GM19239 (cell line): ENCODE measurements at places on chromosomes 12 and 14.

- no peak for DNase-seq
Observed at GRCh38 chr12:51947246-51947996, 4.1 kb upstream of the ACVR1B start.

DNA sequence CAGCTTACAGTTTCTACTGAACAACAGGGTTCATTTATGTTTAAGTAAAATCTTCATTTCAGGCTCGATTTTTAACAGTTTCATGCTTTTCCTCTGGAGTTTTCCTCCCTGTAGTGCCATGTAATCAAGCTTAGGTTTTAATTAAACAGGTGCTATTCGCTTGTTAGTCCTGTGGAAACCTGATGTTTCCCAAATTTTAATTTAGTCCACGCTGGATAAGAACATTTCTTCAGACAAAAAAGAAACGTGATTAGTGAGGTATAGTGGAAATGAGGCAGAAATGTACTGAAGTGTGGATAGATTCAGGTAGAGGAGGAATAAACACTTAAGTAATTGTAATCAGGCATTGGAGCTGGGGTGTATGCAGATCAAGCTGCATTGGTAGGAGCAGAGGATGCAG, 1217.5 kb downstream of the AACS start:
- DNase-seq: no peak

- DNase-seq: no peak
Observed at GRCh38 chr12:27578689-27579372, 54.8 kb downstream of the PPFIBP1 start.

GRCh38 chr14:37779480-37779879, 184.1 kb downstream of the TTC6 start:
- no peak for DNase-seq

DNA sequence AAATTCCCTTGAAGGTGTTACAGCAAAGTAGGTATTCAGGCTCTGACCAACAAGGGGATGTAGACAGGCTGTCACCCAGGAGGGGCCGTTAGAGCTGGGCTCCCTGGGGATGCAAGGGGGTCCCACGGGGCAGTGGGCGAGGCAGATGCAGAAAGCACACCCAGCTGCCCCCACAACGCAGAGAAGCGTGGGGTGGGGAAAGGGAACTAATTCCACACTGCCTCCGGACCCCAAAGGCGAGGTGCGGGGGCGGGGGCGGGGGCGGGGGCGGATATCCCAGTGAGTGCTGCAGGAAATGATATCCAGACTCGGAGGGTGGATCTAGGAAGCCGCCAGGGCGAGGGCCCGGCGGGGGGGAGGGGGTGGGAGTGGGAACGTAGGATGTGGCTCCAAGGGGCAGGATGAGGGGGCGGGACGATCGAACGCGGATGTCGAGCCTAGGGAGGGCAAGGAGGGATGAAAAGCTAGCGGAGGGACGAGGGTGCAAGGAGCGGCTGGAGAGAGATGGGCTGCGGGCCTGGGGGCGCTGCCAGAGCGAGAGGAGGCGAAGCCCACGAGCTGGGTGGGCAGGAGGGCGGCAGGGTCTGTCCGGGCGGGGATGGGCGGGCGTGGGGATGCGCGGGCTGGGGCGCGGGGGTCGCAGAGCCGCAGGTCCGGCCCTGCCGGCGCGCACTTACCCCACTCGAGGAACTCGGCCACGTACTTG, 874 bp downstream of the CDC42BPB start:
- no peak for DNase-seq

DNA sequence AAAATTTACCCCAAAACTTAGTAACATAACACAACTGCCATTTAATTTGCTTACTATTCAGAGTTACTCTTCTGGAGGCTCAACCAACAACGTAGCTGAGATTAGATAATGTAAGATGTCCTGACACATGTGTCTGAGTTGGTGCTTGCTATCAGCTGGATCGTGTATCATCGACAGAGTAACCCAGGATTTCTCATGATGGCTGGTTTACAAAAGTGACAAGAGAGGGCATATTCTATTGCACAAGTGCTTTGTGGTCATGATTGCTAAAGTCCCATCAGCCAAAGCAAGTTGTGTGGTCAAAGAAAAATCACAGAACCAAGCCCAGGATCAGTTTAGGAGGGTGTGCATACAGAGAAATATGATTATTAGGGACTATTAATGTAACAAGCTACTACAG, 73.4 kb downstream of the CAPZA3 start:
- no peak for DNase-seq

GRCh38 chr12:15256761-15257160, 35.5 kb upstream of the RERG start:
- no peak for DNase-seq

DNA sequence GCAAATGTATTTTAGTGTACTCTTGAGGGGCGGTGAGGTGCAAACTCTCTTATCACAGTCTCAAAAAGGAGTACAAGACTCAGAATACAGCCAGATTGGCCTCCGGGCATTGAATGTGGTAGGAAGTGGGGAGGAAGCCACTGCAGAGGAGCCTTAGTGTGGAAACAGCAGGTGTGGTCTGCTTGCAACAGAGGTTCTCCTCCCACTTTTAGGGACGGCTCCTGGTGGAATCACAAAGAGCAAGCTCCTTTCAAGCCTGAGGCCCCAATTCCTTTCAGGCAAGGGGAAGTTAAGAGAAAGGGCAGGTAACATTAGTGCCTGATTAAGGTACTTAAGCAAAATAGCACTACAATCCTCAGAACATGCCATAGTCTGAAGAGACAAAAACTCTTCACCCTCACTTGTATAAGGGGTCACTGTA, 23.7 kb upstream of the SLC2A3 start:
- DNase-seq: no peak
